Activated T-helper 1 cell treated with anti-CD3 and anti-CD28 coated beads, Interleukin-2, amount 50 U/mL, for 16 hours (primary cell): ENCODE measurements at places on chromosomes 11 and 22.
A peak's percentile ranks its signal among the peaks of the same experiment; 100 is the strongest.

DNA sequence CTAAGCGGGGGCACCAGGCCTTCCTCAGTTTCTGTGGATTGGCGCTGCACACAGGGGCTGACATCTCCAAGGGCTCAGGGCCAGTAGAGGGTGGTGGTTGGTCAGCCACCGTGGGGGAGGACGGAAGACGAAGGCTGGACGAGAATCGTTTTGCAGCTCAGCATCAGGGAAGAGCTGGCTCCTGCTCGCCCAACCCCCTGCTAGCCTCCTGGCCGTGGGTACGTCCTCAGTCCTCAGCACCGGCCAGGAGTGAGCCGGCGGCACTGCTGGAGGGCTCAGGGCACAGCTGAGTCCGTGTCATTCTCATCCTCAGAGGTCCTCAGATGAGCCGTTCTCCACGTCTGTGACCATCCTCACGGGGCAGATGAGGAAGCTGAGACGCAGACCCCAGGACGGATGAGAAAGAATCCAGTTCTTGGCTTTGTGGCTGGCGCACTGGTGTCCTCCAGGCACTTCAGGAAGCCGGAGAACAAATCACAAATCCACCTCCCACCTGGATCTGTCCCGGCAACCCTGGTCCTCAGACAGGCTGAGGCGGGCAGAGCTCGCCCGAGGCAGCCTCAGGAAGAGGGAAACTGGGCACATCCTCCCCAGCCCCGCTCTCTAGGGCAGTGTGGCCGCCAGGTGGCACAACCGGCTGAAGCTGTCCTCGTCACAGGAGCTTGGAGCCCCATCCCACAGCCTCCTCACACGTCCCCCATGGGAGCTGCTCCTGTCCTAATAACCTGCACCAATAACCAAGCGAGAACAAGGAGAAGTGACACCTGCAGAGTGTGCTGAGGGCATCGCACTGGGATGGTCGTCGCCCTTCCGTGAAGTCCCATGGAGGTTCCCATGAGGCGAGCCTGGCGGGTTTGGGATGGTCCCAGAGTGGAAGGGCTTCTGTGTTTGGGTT lies 393.7 kb downstream of the BRD1 start:
- no peak for DNase-seq

- DNase-seq, result no peak
Observed at GRCh38 chr22:23401111-23401909, 178.8 kb downstream of the IGLL1 start.

GRCh38 chr22:23280356-23281052 lies 100.2 kb downstream of the BCR start:
- DNase-seq, result no peak

GRCh38 chr11:35146711-35147110 lies 7.7 kb downstream of the CD44 start:
- DNase-seq, result no peak

DNA sequence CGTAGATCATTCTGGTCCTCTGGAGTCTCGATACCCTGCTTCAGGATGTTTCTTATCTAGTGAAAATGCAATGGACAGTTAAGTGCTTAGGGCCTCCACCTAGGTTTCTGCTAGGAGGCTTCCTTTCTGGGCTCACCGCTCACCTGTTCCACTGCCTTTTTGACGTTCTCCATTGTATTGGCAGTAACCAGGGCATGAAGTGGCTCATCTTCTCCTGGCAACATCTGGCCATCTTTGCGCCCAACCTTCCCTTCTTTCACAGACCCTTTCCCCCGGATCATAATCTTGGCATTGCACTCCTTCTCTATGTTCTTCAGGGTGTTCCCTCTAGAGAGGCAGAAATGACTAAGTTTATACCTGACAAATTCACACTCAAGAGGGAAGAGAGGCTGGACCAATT lies 9.1 kb downstream of the SF1 start:
- no peak for DNase-seq

DNA sequence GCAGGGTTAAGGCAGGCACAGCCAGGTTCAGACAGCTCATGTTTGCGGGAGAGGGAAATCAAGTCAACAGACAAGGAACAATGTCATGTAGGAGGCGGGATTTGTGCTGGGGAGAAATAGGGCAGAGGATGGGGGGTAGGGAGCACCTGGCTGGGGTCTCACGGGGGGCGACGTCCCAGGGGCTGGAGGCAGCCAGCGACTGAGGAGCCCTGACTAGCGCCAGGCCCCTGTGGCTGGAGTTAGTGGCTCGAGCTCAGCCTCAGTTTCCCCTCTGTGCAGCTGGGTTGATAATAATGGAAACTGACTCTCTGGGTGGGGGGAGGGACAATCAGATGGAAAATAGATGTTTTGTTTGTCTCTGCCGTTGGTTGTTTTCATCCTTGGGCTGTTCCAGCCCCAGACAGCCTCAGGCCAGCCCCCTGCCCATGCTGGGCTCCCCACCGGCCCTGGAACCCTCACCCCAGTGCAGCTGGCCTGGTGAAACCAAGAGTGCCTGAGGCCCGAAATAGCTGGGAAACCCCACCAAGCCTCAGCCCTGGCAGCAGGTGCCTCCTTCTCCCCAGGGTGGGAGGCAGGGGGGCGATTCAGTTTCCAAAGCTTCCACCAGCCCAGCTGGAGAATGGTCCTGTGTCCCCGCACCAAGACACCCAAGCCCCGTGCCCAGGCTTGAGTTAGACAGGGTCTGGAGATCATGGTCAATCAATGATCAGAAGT lies 44.1 kb downstream of the IGLL5 start:
- DNase-seq, result no peak

GRCh38 chr11:64028398-64029115 lies 7.2 kb upstream of the FLRT1 start:
- DNase-seq, result no peak

GRCh38 chr22:48692734-48693376 lies 1134.8 kb downstream of the BRD1 start:
- no peak for DNase-seq

DNA sequence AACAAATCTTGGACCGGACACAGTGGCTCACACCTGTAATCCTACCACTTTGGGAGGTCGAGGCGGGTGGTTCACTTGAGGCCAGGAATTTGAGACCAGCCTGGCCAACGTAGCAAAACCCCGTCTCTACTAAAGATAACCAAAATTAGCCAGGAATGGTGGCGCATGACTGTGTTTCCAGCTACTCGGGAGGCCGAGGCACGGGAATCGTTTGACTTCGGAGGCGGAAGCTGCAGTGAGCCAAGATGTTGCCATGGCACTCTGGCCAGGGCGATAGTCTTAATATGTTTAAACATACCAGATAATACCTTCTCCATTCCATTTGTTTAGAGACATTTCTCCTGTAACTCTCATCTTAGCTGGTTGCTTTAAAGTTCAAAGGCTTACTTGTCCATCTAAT lies 218.6 kb downstream of the ARHGAP42 start:
- no peak for DNase-seq

DNA sequence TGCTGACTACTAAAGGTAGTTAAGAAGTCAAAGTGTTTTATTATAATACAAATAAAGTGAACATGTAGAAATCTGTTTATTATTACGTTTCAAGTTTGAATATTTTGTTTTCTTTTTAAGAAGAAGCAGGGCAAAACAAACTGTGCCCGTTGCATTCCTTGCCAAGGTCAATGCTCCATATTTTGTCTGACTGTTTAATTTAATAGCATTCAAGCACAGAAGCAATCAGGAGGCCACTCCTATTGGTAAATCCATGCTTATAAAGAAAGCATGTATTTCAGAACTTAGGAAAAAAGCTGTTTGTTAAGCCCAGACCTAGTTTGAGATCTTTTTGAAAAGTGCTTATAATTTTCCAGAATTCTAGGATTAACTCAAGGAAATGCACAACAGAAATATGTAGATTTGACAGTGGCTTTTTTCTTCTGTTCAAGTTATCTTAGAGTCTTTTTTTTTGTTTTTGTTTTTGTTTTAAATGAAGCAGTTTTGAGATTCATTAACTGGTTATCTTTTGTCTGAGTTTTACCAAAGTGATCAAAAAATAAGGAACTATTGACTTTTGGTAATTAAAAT lies 51.7 kb downstream of the ARHGAP42 start:
- no peak for DNase-seq

DNA sequence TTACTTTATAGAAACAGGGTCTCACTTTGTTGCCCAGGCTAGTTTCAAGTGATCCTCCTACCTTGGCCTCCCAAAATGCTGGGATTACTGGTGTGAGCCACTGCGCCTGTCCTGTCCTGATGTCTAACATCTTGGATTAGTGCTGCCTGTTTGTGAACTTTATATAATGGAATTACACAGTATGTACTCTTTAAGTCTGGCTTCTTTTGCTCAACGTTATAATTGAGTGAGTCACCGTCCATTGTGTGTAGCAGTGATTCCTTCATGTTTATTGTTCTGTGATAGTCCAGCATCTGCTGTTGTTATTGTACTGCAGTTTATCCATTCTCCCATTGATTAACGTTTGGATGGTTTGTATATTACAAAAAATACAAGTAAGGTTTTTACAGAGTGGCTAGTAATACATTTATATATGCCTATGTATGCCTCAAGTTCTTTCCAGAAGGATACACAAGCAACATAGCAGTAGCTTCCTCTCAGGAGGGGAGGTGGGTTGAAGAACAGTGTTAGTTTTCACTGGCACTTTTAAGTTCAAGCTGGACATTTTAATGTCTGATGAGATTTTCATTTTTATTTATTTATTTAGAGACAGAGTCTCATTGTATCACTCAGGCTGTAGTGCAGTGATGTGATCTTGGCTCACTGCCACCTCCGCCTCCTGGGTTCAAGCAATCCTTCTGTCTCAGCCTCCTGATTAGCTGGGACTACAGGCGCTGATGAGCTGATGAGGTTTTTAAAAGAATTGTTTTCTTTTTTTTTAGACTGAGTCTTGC lies 25.2 kb upstream of the MICALL1 start:
- DNase-seq, result no peak

- DNase-seq, result peak; percentile 30
Observed at GRCh38 chr11:36352922-36353321, 56.8 kb downstream of the PRR5L start.

DNA sequence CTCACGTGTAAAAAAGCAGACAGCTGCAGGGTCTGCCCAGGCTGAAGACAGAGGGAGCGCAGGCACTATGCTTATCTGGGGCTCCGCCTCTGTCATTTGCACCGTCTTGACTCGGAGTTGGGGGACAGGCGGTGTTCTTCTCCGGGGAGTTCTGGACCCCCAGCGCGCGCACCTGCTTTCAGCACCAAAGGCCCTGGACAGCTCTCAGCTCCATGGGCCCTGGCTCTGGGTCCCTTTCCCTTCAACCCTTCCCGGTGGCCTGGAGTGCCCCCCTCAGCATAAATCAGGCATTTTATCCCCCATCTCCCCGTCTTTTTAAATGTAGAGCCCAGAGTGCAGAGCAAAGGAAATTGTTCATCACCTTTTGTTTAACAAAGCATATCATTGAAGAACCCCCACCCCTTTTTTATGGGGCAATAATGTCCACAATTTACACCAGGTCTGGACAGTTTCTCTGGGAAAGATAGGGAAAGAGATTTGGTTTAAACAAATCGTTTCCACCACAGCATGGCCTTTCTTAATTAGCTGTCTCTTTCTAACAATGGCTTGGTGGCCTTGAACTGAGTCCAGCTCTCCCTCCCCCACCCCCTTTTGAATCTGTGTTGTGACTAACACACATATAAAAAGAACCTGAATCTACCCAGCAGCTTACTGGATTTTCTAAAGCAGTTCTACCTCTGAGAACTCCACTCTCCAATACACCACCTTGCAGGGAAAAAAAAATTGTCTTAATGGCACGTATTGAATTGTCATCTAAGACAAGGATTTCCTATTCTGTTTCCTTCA lies 1.7 kb downstream of the SEZ6L start:
- no peak for DNase-seq
